ENCODE measurements at places on chromosomes 1 and 21. TPM values are rescaled to one million over a fixed set of nuclear protein-coding genes. Genes with fewer than 3 reads are reported as not detected.

The SPRR2B gene
- not detected for polyA plus RNA-seq

GRCh38 chr1:213829780-213830179 is 158.0 kb upstream of the PROX1 start:
- no peak for DNase-seq

The KCNN3 gene
- polyA plus RNA-seq, result 2.6 TPM

DNA sequence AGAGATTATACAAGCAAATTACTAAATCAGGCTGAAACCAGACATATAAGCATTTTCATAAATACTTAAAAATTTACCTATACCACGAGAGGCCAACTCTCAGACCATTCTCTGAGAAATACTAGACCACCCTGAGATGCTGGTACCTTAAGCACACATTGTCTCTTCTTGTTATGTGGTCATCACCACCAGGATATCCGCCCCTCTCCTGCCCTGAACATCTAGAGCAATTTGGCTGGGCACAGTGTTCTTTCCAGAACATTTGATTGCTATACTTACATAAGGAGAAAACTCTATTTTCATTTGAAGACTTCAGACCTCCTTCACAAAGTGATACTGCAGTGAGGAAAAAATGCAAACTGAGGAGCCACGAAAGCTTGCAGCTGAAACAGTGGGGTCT is 36.2 kb upstream of the DUSP10 start:
- DNase-seq, result no peak

DNA sequence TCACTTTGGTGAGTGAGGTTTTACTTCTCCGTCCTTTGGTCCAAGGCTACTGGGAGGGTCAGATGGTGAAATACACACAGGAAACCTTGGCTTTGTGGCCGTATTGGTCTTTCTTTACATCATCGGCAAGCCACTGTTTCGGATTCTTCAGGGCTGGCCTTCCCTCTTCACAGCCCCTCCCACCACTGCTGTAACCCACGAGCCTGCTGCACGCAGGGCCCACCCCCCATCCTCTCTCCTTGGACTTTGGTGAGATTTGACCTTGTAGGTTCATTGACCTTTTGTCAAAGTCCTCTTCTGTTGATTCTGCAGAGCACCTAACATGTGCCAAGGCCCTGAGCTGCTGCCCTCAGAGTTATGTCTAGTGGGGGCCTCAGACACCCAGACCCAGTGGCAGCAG is 328.6 kb downstream of the CAMTA1 start:
- no peak for DNase-seq

The TENT5C gene
- polyA plus RNA-seq, result 13.4 TPM

DNA sequence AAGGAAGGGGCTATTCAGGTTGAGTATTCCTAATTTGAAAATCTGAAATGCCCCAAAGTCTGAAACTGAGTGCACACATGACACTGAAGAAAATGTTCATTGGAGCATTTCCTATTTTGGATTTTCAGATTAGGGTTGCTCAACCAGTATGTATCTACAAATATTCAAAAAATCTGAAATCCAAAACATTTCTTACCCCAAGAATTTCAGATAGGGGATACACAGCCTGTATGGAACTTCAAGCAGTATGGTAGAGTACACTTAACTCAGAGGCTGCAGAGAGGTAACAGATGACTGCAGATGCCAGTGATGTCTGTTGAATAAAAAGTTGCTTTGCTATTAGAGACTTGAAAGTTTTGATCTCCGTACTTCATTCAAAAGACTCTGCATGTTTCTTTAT is 19.0 kb downstream of the YTHDF2 start:
- no peak for DNase-seq

The UMODL1 gene
- polyA plus RNA-seq, result 0.06 TPM

DNA sequence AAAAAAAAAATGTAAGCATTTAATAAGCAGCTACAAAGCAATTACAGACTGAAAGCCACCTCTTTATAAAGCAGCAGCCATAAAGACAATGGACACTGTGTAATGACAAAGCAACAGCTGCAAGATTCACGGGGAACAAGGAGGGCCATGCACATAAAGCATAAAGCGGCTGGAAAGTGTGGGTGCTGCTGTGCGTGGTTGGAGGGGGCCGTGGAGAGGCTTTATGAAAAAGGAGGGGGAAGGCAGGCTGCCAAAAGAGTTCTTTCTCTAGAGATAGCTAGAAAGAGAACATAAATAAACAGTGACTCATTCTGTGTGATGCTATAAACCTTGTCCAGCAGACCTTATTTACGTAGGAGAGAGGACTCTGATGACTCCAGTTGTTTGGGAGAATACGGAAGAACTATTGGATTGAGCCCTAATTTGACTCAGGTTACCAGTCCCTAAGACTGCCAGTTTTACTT is 49.3 kb downstream of the ADAMTS1 start:
- DNase-seq, result peak; percentile 26

GRCh38 chr1:7538849-7539768 is 232.0 kb upstream of the VAMP3 start:
- DNase-seq, result no peak

GRCh38 chr1:212070720-212071302 is 35.3 kb downstream of the DTL start:
- DNase-seq, result no peak

DNA sequence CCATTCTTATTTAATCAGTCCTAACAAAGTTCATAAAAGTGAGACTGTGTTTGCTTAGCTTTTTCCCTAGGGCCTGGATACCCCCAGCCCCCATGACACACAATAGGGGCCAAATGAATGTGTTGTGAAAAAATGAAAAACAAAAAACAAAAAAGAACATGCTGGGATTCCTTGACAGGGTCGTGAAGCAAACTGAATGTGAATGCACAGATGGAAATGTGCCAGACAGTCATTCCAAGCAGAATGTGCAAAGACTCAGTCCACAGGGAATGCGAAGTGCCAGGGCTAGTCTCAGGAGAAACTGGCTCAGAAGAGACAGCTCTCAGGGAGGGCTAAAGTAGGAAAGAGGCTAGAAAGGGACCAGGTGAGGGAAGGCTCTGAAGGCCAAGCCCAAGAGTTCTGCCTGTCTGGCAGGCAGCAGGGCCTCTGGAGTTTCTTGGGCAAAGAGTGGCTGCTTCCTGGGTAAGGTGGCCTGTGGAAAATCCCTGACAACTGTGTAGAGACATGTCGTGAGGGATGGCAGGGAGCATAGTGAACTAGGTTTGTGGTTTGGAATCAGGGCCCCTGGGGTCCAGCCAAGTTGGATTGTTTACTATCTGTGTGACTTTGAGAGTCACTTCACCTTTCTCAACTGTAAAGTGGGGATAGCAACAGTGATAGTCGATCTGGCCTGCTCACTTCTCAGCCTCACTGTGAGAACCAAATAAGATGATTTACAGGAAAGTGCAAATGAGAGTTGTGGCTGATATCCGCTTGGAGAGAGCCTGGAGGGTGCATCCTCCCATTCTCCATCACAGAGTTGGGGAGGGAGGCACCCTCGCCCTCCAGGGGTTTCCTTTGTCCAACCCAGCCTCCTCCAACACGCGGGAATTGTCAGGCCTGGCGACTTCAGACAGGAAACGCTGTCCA is 1.2 kb upstream of the ADAM15 start:
- no peak for DNase-seq

The CTSK gene
- polyA plus RNA-seq, result 35.7 TPM

- DNase-seq, result no peak
These were observed 186.4 kb upstream of the ZNHIT6 start for GRCh38 chr1:85894651-85895050.

- DNase-seq, result peak; percentile 30
These were observed 67.6 kb downstream of the TBX19 start for GRCh38 chr1:168348146-168348709.

DNA sequence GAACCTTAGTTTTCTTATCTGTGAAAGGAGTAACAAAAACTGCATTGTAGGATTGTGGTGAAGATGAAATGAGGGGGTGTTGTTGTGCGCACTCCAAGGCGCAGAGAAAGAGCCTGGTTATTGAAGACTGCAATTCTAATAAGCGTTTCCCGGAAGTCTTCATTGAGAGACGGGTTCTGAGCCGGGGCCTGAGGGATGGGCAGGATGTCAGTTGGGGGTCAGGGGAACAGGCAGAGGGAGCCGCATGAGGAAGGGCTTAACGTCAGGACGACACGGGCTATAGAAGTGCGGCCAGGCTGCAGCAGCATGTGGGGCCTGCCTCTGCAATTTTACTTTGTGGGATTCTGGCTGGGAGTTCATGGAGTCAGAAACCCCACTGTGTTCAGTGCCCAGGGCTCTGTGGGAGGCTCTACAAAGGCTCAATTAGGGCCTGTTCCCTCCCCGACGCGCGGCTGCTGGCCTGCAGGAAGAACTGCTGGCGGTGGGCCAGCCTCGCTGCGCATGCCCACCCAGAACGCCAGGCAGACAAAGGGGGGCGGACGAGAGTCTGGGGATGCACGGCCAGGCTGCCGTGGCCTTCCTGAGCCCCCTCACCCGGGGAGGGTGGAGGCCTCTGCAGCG is 20.7 kb downstream of the TRIM62 start:
- peak; percentile 54 for DNase-seq

The CAMSAP2 gene
- 38.6 TPM for polyA plus RNA-seq

GRCh38 chr1:82185084-82185483 is 384.4 kb downstream of the ADGRL2 start:
- no peak for DNase-seq

DNA sequence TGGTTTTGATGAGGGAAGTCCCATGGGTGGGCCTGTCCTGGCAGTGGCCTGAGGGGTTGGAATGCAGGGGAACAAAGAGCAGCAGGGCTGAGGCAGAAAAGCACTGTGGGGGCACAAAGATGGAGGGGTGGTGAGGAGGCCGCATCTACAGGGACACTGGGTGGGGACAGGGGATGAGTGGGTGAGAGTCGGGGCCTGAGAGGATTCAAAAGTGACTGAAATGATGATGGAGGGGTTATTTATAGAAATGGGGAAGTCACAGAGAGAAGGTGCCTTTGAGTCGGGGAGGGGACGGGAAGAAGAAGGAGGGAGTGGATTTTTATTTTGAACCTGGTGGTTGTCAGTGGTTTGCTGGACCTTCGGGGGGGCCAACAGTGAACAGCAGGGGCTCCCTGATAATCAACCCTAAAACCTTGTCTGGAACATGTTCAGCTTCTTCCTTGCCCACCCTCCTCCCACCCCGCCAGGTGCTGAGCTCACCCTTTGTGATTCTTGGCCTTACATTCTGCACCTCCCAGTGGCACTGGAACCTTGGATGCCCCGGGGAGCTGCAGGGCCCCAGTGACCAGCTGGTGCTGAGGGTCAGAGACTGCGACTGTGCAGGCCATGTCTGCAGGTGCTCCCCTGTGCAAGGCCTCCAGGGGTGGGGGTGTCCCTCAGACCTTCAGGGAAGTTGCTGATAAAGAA is 42.9 kb downstream of the IER5 start:
- DNase-seq, result no peak

The ADAM30 gene
- polyA plus RNA-seq, result not detected

GRCh38 chr1:234154320-234155251 is 218.7 kb upstream of the COA6 start:
- peak; percentile 25 for DNase-seq

GRCh38 chr1:232292239-232292638 is 337.7 kb downstream of the SIPA1L2 start:
- DNase-seq, result no peak

- DNase-seq, result no peak
These were observed 2.0 kb downstream of the ZMYM6 start for GRCh38 chr1:35029761-35030160.

The ETNK2 gene
- polyA plus RNA-seq, result 26.5 TPM

DNA sequence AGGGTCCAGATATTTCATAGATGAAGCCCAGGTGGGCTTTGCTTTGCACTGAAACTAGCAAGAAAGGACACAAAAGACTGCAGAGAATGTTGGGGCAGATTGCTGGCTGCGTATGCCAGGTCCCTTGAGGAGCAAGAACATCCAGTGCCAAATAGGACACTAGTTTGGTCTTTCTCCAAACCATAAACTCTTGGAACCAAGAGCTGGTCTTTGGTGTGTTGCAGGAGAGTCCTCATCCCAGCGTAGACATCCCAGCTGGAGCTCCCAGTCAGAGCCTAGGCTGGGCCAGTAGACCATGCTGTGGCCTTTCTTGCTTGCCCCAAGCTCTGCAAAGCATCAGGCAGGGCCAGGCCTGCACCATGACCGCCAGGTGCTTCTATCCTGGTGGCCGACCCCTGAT is 87.5 kb downstream of the ATP5PO start:
- no peak for DNase-seq

DNA sequence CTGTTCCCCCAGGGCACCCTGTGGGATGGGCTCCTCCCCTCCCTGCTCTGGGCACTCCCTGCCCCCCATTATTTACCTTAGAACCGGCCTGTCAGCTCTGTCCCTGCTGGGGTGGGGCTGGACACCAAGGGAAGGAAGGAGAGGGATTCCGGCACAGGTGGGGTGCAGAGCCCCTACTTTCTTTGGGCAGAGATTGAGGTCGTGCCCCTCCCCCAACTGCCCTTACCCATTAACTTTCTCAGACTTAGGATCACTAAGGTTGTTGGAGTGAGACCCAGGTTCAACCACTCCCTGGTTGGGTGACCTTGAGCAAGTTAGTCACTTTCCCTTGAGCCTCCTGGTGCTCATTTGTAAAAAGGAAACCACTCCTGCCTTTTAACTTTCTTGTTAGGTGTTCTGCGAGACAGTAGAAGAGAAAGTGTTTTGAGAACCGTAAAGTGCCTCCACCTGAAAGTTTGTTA is 57.0 kb upstream of the SYNC start:
- DNase-seq, result no peak

DNA sequence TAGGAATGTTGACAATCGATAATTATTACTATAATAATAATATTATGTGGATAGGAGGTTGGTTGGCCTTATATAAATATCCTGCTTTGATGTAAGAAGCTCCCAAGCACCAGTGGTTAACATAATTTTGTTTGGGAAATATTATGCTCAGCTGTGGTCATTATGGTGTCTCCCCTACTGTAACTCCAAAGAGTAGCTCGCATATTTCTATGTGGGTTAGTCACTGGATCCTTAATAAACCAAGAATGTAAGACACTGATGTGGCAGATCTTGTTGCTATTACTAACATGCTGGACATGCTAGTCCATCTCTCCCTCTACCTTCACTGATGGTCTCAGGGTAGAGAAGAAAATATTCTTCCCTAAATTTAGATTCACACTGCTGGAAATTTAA is 79.2 kb upstream of the RALGPS2 start:
- no peak for DNase-seq

- no peak for DNase-seq
These were observed 2.9 kb downstream of the PADI3 start for GRCh38 chr1:17251701-17252376.

The GSTM1 gene
- polyA plus RNA-seq, result 3.8 TPM

Measured in left renal pelvis (tissue), 4 donors.